Activated CD4-positive, alpha-beta T cell treated with anti-CD3 and anti-CD28 coated beads, Interleukin-2, amount 50 U/mL, for 24 hours (primary cell): ENCODE measurements at places on chromosomes 6 and 20.

DNA sequence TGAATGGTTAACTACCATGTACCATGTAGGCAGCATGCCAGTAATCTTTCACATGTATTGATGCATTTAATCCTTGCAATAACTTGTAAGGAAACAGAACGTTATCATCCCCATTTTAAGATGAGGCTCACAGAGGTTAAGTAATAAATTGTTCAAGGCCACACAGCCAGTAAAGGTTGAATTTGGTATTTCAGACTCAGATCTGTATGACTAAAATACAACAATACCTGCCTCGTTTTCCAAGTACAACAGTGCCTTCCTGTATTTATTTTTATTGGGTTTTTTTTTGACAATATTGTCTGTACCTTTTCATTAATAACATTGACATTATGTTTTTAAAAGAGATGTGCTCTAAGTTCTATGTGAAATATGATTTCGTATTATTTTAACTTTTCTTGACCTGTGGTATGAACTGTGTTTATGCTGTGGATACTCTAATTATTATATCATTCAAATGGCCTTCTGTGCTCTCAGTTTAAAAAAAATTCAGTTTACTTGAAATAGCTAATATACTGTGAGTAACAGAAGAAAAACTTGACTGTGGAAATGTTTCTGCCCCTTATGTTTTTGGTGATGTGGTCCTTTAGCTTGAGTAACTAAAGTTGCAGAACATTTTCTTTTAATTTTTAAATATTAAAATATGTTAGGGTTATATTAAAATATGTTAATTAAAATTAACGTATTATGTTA, 39.7 kb downstream of the XRN2 start:
- no peak for DNase-seq

DNA sequence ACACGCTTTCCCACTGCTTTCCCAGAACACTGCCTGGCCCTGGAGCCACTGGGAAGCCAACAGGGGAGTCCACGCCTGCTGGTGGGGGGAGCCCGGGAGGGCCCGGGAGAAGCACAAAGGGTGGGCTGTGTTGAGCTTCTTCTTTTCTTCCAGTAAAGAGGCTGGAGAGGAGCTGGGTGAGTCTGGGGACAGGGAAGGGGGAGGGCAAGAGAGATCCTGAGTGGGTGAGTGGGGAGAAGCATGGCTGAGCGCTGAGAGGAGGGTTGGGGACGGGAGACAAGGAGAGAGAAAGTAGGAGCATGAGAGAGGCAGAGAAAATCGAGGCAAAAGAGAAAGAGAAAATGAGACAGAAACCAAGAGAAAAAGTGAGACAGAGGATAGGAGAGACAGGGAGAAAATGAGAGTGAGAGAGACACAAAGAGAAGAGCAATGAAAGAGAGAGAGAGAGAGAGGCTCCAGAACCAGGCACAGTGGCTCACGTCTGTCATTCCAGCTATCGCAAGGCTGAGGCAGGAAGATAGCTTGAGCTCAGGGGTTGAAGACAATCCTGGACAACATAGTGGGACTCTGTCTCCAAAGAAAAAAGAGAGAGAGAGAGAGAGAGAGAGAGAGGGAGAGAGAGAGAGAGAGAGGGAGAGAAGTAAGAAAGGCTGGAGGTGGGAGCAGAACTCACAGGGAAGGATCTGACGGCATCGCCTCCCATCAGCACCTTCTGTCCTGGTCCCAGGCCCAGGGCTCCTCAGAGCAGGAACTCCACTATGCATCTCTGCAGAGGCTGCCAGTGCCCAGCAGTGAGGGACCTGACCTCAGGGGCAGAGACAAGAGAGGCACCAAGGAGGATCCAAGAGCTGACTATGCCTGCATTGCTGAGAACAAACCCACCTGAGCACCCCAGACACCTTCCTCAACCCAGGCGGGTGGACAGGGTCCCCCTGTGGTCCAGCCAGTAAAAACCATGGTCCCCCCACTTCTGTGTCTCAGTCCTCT, 2.0 kb downstream of the LST1 start:
- no peak for DNase-seq

DNA sequence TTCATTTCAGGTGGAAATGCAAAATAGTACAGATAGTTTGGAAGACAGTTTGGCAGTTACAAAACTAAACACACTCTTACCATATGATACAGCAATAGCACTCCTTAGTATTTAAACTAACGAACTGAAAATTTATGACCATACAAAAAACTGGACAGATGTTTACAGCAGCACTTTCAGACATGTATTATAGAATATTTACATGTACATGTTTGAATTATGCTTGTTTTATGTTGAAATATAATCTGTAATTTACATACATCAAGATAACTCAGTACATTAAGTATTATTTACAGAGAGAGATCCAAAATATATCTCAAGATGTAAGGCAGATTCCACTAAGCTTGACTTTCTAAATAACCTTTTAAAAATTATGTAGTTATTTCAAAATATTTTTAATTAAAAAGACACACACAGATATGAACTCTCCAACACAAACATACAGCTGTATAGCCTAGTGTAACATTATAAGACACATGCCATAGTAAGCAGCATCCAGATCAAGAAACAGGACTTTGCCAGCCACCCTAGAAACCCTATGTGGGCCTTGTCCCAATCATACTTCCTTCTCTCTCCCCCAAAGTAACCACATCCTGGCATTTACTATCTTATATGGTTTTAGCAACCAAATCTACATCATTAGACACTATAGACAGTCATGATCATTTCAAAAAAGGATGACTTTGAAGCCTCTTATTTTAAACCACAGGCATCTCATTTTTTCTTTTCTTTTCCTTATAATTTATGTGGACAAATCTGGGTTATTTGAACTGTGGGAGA, 82.2 kb downstream of the MAN1A1 start:
- no peak for DNase-seq

DNA sequence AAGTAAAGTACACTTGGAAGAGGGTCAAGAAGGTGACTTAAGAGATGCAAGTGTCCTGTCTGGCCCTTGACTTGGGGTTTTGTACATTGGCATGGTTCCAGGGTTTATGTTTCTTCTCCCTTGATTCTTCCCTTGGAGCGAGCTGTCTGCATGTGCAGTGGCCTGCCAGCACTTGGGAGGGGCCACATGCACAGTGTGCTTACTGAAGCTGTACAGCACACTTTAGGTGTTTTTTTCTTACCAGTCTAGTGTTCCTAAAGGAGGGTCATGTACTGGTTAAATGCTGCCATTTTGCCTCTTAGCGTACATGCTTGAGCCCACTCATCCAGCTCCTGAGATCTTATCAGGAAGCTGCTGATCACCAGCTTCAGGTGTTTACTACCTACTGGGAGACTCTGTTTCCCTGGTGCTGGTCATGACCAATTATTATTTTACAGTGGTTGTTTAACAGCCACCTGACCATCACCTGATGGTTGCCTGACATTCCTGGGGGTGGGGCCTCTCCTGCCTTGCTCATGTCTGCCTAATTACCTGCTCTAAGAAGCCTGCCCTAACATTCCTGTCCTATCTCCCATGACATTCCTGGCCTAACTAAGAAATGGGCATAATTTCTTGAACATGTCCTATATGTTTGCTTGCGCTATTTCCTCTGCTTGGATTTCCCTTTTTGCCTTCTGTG, 182.9 kb downstream of the MCHR2 start:
- no peak for DNase-seq

DNA sequence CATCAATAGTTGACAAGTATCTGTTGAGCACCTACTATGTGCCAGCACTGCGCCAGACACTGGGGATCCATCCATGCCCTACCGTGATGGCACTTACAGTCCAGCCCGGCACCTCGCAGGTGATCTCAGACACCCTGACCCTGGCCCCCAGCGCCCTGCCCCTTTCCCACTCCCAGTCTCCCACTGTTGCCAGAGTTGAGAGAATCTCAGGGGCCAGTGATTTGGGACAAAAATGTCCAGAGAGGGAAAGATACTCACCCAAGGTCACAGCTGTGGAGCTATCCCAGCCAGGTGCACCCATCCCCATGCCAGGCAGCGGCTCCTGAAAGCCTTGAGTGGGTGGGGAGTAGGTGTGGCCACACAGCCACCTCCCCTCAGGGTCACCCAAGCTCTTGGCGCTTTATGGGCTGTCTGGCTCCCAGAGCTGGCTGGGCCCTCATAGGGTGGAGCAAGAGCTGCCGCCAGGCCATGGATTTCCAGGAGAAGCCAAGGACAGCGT, 3.3 kb downstream of the PI16 start:
- DNase-seq: no peak

DNA sequence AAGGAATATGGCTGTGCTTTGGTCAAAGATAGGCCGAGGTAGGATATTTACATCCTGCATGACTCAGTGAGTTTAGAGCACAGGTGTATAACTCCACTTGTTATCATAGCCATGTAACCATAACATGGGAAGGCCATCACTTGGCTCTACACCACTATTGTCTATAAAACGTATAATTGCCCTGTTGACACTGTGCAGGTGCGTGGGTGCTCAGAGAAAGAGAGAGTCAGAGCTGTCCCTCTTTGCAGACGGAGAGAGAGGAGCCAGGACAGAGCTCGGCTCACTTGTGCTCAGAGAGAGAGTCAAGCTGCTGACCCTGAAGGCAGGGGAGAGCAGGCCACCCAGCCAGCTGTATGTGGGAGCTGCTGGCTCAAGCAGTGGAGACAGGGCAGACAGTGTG, 46.0 kb downstream of the OR2B6 start:
- DNase-seq: no peak

- DNase-seq: no peak
Measured at GRCh38 chr20:63226042-63226943, 9.4 kb upstream of the BIRC7 start.

DNA sequence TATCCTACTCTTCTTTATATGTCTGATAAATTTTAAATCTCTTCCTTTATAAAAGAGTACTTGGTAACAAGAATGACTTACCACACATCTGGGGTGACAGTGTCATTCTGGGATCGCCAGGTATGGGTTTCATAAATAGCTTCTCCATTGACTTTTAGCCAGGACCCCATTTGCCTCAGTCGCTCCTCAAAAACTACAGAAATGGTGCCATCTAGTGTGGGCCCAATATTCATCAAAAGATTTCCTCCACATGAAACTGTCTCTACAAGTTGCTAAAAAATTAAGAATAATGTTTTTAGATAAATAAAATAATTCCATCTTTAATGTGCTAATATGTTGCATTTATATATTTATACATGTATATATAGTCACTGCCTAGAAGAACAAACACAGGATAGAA, 9.7 kb downstream of the FUCA2 start:
- DNase-seq: no peak

DNA sequence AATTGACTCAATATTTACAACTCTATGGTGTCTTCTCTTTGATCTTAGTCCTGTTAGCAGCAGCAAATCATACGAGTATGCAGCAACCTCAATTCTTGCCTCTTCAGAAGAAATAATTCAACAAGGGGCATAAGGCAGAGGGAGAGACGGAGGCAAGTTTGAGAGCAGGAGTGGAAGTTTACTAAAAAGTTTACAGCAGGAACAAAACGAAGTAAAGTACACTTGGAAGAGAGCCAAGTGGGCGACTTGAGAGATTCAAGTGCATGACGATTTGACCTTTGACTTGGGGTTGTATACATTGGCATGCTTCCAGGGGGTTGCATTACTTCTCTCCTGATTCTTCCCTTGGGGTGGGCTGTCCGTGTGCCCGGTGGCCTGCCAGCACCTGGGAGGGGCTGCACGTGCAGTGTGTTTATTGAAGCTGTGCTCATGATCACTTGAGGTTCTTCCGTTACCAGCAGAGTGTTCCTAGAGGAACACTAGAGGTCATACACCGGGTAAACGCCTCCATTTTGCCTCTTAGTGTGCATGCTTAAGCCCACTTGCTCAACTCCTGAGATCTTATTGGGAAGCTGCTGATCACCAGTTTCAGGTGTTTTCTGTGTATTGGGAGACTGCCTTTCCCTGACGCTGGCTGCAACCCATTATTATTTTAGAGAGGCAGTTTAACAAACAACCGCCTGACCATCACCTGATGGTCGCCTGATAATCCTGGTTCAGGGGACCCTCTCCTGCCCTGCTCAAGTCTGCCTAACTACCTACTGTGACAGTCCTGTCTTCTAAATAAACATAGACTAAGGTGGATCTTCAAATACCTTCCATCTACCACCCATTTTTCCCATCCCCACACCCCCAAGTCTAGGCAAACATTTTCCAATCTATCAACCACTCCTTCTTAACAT, 172.4 kb upstream of the MYLIP start:
- no peak for DNase-seq

GRCh38 chr6:157861184-157861583, 38.1 kb downstream of the SNX9 start:
- DNase-seq: no peak

- DNase-seq: no peak
Measured at GRCh38 chr20:48070991-48071652, 285.8 kb upstream of the SULF2 start.

DNA sequence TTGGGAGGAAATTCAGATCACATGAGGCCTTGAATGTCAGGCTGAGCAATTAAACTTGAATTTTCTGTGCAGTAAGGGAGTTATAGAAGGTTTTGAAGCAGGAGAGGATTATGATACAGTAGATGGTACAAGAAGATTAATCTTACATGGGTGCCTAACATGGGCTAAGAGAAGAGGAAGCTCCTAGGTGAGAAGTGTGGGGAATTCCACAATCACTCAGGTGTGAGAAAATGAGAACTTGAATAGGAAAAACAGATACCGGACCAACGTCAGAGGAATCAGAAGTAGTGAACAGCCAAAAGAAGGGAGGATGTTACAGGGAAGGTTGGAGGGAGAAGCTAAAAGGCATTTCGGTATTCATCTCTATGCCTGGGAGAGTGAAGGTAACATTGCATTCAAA, 250.7 kb upstream of the SLC35B3 start:
- DNase-seq: no peak

- DNase-seq: no peak
Measured at GRCh38 chr6:11218102-11218442, 14.4 kb downstream of the NEDD9 start.

DNA sequence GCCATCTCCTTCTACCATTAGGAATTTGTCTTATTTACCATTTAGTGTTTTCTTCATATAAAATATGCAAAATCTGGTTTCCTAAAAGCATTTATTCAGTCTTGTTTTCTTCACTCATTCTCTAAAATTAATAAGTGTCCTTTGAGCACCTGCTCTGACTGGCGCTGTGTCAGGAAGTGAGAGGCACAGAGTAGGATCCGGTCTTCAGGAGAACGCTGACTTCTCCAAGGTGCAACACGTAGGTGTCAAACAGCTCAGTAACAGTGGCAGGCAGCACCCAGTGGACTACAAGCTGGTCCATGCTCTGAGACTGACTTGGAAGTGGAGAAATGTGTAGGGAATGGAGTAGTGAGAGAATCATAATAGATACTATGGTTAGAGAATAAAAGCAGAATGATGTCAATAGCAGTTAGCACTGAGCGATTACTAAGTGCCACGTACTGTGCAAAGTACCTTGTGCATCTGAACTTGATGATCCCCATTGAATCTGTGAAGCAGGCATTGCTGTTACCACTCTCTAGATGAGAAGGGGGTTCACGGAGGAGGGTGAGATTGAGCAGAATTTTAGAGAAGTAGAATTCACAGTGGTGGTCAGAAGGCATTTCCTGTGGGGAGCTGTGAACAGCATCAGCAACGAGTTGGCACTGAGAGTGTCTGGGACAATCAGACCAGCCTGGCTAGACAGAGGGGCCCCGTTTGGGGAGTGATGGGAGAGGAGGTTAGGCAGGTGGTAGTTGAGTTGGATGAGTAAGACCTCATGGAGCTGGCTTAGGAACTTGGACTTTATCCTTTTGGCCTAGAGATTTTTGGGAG, 569.8 kb downstream of the QKI start:
- no peak for DNase-seq
